ENCODE measurements at places on chromosomes 1 and 21. TPM values are rescaled to one million over a fixed set of nuclear protein-coding genes. Genes with fewer than 3 reads are reported as not detected.

DNA sequence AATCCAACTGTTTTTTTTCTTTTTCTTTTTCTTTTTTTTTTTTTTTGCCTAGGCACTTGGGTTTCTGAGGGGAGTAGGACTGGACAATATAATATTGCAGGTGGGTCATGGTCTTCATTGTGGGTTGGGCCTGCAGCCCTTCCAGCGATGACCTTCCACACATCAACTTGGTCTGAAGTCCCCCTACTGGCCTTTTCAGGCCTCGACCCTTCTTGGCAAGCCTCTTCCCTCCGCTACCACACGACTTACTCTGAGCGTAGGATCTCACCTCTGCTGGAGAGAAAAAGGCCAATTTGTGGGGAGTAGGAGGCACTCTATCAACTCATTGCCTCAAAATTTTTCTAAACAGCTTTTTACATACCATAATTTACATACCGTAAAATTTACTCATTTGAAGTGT lies 51.1 kb upstream of the GRIK3 start:
- no peak for DNase-seq

DNA sequence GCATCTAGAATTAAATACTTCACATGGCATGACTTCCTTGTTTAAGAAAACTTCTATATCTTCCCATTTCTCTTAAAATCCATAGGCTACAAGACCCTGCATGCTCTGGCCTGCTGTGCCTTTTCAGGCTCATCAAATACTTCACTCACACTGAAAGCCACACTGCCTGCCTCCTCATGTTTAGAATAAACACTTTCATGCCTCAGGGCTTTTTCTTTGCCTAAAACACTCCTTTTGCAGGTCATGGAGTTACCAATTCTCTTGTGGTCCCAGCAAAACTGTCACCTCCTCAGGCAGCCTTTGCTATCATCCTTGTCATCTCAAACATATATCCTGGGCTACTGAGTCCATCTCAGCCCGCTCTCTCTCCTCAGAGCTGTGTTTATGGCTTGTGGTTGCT lies 5.5 kb downstream of the SGIP1 start:
- no peak for DNase-seq

Gene MCM3AP
- total RNA-seq: 155 TPM

DNA sequence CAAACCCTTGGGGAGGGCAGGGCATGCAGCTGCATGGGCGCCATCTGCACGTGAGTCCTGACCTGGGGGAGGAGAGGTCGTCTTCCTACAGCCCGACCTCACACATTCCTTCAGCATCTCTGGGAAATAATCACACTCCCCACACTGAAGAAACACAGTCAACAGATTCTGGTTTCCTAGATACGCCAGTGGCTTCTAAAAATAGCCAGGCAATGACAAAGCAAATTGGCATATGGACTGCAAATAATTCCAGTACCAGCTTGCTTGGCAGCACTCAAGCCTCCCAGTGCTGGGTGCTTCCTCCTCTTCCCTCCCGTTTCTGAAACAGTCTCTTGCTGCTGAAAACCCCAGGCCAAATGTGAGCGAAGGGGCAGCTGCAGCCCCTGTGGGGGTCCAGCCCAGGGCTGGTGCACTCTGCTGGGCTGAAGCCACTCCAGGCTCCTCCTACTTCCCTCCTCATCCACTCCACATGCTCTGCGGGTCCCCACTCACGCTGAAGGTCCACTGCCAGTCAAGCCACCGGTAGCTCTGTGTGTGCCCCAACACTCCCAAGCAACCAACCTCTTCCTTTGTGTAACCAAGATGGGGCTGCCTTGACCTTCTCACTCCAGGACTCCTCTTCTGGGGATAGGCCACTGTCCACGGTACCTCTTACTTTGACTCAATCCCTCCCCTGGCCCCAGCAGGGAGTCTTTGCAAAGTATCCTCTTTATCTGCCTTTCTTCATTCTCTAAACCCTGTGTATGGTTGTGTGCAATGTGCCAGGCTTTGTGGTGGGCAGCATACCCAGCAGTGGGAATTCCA lies 69.0 kb downstream of the KCND3 start:
- DNase-seq: peak; percentile 54

GRCh38 chr1:45850017-45850416 lies 46.6 kb downstream of the MAST2 start:
- DNase-seq: no peak
